H1 (cell line): ENCODE measurements at places on chromosomes 2 and 18.

GRCh38 chr18:70046207-70046606, 98.5 kb upstream of the CD226 start:
- no peak for DNase-seq
- no peak overlapping the region for H3K27ac ChIP-seq
- H3K36me3 ChIP-seq, result no peaks in the 10 kb centered on the region

GRCh38 chr2:121253021-121253673, 31.9 kb downstream of the TFCP2L1 start:
- H3K27ac ChIP-seq, result no peak overlapping the region
- 0 out of 2 replicates have a peak, but pooled peaks cover 2% of the 10 kb centered on the region for H3K27me3 ChIP-seq
- H3K36me3 ChIP-seq, result no peaks in the 10 kb centered on the region
- H3K4me3 ChIP-seq, result no peak overlapping the region

DNA sequence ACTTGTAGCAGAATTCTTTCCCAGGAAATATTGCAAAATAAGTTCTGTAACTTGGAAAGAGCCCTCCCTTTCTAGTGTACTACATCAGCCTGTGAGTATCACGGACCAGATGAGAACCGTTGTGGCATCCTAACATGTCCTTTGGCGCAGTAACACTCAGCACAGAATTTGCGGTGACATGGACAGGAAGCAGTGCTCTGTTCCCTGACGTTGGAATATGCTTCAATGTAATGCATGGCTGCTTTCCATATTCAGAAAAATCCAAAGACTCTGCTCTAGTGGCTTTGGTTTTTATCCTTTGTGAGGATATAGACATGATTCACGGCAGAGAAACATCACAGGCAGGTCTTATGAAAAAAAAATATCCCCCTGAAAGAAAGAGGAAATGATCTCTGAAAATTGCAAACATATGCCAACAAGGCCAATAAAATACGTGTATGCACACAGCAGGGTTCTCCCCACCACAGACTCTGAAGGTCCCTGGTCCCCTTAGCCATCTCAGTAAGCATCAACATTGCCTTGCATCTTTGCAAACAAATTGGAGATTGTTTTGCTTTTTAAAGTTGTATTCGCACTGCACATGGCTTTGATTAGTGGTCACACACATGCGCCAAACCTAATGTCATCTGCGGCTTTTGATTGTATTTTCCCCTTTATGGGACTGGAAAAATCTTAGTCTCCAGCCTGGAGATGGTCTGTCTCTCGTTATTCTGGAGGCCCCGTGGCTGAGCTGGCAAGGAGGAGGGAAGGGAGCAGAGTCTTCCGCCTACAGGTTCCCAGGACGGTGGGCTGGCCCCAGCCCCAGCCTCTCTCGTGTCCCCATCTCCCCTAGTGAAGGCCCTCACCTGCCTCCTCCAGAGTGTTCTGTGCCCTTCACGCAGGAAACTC, 122.9 kb downstream of the COPS8 start:
- no peak overlapping the region for H3K4me3 ChIP-seq
- DNase-seq, result no peak
- no peaks in the 10 kb centered on the region for H3K27me3 ChIP-seq
- no peaks in the 10 kb centered on the region for H3K36me3 ChIP-seq
- H3K27ac ChIP-seq, result no peak overlapping the region

GRCh38 chr2:211928201-211928600, 610.4 kb downstream of the ERBB4 start:
- no peaks in the 10 kb centered on the region for H3K4me1 ChIP-seq
- H3K4me3 ChIP-seq, result no peak overlapping the region
- H3K27me3 ChIP-seq, result no peaks in the 10 kb centered on the region
- H3K36me3 ChIP-seq, result no peaks in the 10 kb centered on the region

DNA sequence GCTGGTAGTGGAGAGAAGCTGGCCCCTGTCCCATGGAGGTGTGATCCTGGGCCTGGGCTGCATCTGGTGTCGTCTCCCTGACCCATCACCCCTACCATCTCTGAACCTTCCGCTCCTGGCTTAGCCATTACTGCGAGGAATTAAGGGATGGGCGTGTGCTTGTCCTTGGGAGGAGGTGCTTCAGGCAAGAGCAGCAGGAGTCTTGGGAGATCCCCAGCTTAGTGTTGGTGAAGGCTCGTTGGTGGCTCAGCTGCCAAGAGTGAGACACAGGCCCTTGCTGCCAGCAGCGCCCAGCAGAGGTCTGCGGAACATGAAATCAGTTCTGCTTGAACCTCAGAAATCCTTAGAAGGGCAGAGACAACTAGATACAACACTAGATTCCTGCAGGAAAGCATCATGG, 59.9 kb upstream of the TGFA start:
- no peak for DNase-seq
- H3K4me3 ChIP-seq, result no peak overlapping the region
- no peaks in the 10 kb centered on the region for H3K27me3 ChIP-seq
- no peak overlapping the region for H3K27ac ChIP-seq
- peaks cover 1% of the 10 kb centered on the region for H3K4me1 ChIP-seq

- H3K27ac ChIP-seq, result no peak overlapping the region
- no peaks in the 10 kb centered on the region for H3K4me1 ChIP-seq
- no peaks in the 10 kb centered on the region for H3K36me3 ChIP-seq
- no peaks in the 10 kb centered on the region for H3K27me3 ChIP-seq
- no peak overlapping the region for H3K4me3 ChIP-seq
- DNase-seq, result no peak
These were observed 1480.0 kb downstream of the LRP1B start for GRCh38 chr2:140650825-140651224.

DNA sequence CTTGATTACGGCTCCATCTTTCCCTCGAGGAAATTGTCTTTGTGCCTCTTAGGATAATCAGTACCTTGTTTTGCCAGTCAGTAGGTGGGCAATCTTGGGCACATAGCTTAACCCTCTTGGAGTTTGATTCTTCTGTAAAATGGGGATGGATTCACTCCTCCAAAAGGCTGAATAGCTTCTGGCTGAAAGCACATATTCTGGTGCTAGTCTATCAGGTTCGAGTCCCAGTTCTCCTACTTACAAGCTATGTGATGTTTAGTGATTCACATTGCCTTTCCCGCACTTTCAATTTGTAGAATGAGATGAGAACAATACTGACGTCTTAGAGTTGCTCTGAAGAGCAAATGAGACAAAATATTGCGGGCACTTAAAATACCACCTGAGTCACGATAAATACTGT, 43.9 kb downstream of the ATIC start:
- H3K4me3 ChIP-seq, result no peak overlapping the region
- H3K36me3 ChIP-seq, result peaks cover 14% of the 10 kb centered on the region; the same call in 1 of the 2 replicates
- no peaks in the 10 kb centered on the region for H3K4me1 ChIP-seq
- H3K27ac ChIP-seq, result no peak overlapping the region

DNA sequence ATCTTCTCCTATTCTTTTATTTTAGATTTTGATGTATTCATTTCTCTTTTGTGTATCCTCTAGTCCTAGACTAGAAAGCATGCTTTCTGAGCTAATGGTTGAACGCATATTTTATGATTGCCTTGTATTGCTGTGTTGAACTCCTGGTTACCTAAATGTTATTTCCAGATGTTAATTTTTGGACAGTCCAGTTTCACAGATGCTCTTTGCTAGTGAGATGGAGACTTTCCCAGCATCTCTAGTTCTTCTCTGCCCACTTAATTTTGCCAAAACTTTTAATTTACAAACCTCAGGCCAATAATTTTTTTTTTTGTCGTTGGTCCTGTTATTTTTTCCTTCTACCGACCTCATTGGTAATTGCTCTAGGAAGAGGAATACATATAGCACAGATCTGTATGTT, 153.2 kb downstream of the HAUS1 start:
- H3K4me1 ChIP-seq, result peaks cover 17% of the 10 kb centered on the region
- H3K27me3 ChIP-seq, result no peaks in the 10 kb centered on the region
- DNase-seq, result no peak
- peaks cover 5% of the 10 kb centered on the region; the same call in 1 of the 2 replicates for H3K36me3 ChIP-seq

- no peak for DNase-seq
- no peak overlapping the region for H3K27ac ChIP-seq
- no peaks in the 10 kb centered on the region for H3K27me3 ChIP-seq
These were observed 259.1 kb downstream of the LTBP1 start for GRCh38 chr2:33205693-33206434.

DNA sequence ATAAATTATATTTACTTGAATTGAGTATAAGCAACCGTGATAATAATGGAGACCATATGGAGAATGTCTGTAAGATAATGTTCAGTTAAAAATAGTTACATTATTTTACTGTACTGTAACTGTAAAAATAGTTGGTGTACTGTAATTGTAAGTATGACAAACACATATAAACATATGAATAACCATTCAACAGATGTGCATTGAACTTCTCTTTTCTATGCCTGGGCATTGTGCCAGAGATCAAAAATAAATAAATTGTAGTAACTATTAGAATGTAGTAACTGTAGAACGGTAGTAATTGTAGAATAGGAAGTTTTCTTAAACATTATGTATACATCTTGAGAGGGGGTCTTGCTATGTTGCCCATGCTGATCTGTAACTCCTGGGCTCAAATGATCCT, 287.4 kb upstream of the EPAS1 start:
- H3K4me1 ChIP-seq, result no peaks in the 10 kb centered on the region
- no peaks in the 10 kb centered on the region for H3K36me3 ChIP-seq
- H3K27me3 ChIP-seq, result no peaks in the 10 kb centered on the region
- no peak overlapping the region for H3K27ac ChIP-seq
- H3K4me3 ChIP-seq, result no peak overlapping the region

- H3K4me1 ChIP-seq, result no peaks in the 10 kb centered on the region
- no peak for DNase-seq
- H3K36me3 ChIP-seq, result peaks cover 6% of the 10 kb centered on the region; the same call in 1 of the 2 replicates
- H3K27ac ChIP-seq, result no peak overlapping the region
These were observed 22.7 kb upstream of the ACTG2 start for GRCh38 chr2:73870084-73870483.

DNA sequence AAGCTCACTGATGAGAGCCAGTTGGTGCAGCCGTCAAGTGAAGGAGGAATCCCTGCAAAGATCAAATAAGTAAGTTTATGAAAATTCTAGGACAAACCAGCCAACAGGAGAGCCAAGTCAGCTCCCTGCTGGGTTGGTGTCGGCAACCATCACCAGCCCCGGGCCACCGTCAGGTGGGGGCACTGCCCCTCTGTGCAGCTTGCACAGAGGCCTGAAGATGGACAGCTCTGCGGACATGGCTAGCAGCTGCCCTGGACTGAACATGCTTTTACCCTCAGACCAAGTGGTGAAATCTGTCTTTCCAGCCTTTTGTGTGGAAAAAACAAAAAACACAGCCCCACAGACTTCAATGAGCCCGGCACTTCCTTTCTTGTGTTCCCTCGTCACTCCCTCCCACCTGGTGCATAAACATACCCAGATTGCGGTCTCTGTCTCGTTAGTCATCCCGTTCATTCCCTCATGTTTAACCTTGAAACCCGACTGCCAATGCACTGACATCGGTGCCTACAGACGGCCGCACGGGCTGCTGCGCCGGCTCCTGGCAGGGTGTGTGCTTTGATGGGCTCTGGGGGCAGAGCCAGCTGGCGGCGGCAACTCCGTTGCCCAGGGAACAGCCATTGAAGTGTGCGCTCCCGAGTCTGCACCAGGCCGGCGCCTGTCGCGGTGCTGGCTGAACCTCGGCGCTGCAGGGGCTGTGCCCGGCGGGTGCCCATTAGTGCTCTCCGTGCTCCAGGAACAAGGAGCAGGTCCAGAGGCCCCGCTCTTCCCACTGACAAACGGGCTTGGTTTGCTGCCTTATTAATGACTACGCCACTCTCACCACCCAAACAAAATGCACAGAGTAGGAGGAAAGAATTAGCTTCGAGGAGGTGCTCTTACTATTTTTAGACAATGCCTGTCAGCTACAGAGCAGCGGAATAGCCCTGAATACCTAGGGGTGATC, 95.3 kb downstream of the EIPR1 start:
- no peak overlapping the region for H3K27ac ChIP-seq
- H3K27me3 ChIP-seq, result no peaks in the 10 kb centered on the region
- H3K36me3 ChIP-seq, result no peaks in the 10 kb centered on the region
- no peak for DNase-seq
- no peak overlapping the region for H3K4me3 ChIP-seq
- H3K4me1 ChIP-seq, result no peaks in the 10 kb centered on the region; the same call in 1 of the 2 replicates

GRCh38 chr2:7992612-7993602, 688.9 kb upstream of the ID2 start:
- no peak for DNase-seq
- no peaks in the 10 kb centered on the region; the same call in 1 of the 2 replicates for H3K4me1 ChIP-seq
- H3K4me3 ChIP-seq, result no peak overlapping the region

GRCh38 chr2:156447761-156448160, 11.6 kb downstream of the GPD2 start:
- no peak overlapping the region for H3K4me3 ChIP-seq
- no peak overlapping the region for H3K27ac ChIP-seq
- no peaks in the 10 kb centered on the region for H3K4me1 ChIP-seq
- DNase-seq, result no peak
- no peaks in the 10 kb centered on the region for H3K36me3 ChIP-seq

DNA sequence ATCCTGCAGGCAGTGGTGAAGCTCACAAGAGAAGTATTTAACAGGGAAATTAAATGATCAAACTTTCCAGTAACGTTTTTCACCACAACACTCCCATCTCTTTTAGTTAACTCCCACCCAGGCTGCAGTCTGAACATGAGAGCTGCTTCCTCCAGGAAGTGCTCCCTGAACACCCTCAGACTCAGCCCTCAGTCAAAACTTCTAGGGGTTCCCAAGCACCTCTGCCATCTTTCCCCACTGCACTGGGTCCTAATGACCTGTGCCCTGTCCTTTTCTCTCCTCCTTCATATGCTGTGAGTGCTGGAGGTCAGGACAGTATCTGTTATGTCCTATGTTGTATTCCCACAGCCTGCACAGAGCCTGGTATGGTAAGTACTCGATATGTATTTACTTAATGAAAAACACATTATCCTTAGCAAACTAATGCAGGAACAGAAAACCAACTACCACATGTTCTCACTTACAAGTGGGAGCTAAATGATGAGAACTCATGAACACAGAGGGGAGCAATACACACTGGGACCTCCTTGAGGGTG, 49.2 kb upstream of the ASPRV1 start:
- no peak for DNase-seq
- H3K4me1 ChIP-seq, result peaks cover 8% of the 10 kb centered on the region
- H3K36me3 ChIP-seq, result no peaks in the 10 kb centered on the region
- H3K27me3 ChIP-seq, result no peaks in the 10 kb centered on the region
- H3K27ac ChIP-seq, result no peak overlapping the region
- H3K4me3 ChIP-seq, result no peak overlapping the region

- H3K27me3 ChIP-seq, result no peaks in the 10 kb centered on the region
- DNase-seq, result no peak
- H3K36me3 ChIP-seq, result no peaks in the 10 kb centered on the region
- H3K27ac ChIP-seq, result no peak overlapping the region
These were observed 24.1 kb downstream of the COL6A3 start for GRCh38 chr2:237389831-237390230.
